CD4-positive, alpha-beta T cell treated with Interleukin-2 at 100 ng/mL for 4 hours (primary cell): ENCODE measurements at places on chromosomes 5 and 9.

GRCh38 chr5:40412771-40413170, 266.9 kb upstream of the PTGER4 start:
- DNase-seq, result no peak

- DNase-seq, result no peak
These were observed 95.7 kb upstream of the ITGA1 start for GRCh38 chr5:52692039-52692438.

DNA sequence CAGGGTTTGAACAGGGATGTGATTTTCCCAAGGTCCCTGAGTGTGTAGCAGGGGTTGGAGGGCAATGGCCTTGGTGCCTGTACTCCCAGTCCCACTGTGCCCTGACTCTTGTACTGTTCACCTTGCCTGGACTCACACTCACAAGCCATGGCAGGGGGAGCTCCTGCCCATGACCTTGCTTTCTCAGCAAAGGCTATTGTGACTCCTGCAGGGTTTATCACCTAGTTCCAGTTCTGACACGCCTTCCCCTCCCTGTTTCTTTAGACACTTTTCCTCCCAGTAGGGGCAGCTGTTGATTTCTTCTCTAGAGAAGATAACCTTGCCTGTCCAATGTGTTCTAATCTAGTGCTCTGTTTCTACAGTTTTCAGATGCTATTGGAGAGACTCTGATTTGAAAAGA, 139.5 kb downstream of the FSTL4 start:
- DNase-seq, result no peak

DNA sequence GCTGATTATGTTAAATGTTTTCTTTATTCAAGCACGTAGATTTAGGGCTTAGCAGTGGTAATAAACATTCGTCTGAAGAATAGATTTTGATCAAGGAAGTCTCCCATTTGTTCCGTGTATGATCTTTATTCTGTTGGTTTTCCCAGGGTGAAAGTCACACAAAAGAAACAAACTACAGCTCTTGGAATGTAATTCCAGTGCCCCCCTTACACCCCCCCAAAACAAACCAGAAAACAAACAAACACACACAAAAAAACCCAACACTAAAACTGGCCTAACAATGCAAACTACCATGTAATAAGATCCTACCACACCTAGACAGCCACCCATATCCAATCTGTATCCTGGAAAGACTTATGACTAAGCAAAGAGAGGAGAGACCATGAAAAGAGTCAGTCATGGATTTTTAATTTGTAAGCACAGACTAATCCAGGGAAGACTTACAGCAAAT, 196.2 kb upstream of the ELL2 start:
- DNase-seq, result no peak

DNA sequence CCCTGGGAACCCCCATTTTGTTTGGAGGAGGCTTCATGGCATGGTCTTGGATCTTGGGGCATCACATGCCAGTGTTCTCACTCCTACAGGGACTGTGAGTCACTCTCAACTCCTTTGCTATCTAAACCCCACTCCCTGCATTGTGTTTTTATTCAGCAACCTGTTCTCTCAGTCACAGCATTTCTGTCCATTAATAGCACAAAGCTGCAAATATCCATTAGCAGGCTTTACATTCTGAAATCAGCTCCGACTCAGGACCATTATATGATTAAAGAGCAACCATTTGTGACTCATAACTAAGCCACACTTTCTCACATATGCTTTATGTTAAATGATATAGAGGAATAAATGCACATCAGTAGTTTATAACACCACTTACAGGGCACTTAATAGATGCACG, 462.1 kb upstream of the BRINP1 start:
- no peak for DNase-seq

GRCh38 chr9:74858751-74859414, 28.8 kb downstream of the TRPM6 start:
- no peak for DNase-seq

- no peak for DNase-seq
These were observed 374.5 kb upstream of the RORB start for GRCh38 chr9:74122661-74123060.

DNA sequence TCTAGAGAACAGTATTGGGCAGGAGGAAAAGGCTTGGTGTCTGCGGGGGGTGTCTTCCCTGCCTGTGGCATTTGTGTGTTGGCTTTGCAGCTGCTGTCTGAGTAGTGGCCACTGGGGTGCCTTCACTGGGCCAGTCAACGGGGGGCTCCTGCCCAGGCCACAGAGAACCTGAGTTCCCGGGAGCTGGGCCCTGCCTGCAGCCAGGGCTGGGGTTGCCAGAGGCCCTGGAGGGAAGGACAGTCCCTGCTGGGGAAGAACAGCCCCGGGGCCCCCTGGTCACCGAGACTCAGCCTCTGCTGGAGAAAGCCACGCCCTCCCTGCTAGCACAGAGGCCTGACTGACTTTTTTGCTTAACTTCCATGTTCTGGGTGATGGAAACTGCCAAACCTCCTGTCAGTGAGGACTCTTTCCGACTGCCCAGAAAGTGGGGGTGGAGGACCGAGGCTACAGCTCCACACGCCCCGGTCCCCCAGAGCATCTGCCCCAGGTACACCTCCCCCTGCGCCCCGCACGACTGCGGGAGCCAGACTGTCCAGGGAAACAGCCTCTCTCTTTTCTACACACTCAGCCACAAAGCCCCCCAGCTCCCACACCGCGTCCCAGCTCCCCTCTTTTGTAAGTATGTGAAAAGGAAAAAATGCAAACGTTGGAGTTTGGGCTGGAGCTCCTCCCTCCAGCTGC, 133.4 kb downstream of the DAB2IP start:
- no peak for DNase-seq

GRCh38 chr5:121872856-121873255, 21.2 kb downstream of the FTMT start:
- no peak for DNase-seq

- no peak for DNase-seq
These were observed 13.1 kb downstream of the DNAJB5 start for GRCh38 chr9:35002623-35003022.

- DNase-seq, result no peak
These were observed 15.4 kb downstream of the SLC36A3 start for GRCh38 chr5:151288180-151288579.
